ENCODE measurements at places on chromosomes 16 and 17.

DNA sequence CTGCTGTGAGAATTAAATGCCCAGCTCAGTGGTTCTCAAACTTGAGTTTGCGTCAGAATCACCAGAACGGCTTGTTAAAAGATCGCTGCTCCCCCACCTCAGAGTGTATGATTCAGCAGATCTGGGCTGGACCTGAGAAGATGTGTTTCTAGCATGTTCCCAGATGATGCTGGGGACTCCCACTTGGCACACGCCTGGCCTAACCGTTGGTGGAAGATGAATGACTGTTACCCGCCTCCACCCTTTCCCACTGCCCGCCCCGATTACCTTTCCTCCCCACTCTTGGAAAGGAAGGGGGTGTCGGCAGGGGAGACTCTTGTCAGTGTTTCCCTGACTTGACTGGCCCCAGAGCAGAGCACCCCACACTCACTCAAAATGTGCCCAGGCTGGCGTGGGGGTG, 29.3 kb upstream of the ABCC3 start:
- no peak for DNase-seq

DNA sequence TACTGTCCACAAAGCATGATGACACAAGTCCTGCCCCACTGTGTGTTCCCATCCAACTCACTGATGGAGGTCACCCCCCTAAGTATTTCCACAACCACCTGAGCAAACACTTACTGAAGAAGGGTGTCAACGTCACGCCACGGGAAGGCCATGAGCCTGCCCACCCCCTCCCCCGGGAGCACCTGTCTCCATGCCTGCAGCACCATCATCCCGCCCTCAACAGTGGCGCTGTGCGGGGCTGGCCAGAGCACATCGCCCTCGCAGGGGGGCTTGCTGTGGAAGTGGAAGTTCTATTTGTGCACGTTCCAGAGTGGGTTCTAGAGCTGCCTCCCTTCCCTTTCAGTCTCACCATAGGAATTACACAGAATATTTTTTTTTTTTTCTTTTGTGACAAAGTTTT, 4.3 kb upstream of the MBTPS1 start:
- no peak for DNase-seq

DNA sequence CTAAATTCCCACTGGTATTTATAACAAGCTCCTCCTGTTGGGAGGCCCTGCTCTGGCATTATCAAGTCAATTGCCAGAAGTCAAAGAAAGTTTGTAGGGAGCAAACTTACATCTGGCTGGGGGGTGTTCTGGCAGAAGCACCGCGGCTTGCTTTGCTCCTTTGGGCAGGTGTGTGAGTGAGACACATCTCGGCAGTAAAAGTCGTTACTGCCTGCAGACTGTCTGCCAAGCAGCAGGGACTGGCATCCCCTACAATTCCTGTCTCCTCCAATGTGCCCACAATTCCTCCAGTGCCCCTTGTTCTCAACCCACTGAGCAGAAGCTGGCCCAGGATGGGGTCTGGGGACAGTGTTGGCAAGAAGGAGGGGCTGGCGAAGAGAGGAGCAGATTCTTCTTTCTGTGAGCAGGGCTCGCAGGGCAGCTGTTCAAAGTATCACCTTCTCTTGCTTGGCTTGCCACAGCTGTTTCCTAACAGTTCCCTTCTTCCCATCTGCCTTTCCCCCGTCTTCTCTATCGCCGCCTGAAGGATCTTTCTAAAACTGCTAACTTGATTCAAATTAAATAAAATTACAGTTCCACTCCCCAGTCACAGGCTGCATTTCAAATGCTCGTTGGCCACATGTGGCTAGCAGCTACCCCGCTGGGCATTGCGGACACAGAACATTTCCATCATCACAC, 30.2 kb downstream of the SPACA3 start:
- DNase-seq: no peak

GRCh38 chr17:76540381-76541300, 797 bp downstream of the PRCD start:
- peak; percentile 90 for DNase-seq

DNA sequence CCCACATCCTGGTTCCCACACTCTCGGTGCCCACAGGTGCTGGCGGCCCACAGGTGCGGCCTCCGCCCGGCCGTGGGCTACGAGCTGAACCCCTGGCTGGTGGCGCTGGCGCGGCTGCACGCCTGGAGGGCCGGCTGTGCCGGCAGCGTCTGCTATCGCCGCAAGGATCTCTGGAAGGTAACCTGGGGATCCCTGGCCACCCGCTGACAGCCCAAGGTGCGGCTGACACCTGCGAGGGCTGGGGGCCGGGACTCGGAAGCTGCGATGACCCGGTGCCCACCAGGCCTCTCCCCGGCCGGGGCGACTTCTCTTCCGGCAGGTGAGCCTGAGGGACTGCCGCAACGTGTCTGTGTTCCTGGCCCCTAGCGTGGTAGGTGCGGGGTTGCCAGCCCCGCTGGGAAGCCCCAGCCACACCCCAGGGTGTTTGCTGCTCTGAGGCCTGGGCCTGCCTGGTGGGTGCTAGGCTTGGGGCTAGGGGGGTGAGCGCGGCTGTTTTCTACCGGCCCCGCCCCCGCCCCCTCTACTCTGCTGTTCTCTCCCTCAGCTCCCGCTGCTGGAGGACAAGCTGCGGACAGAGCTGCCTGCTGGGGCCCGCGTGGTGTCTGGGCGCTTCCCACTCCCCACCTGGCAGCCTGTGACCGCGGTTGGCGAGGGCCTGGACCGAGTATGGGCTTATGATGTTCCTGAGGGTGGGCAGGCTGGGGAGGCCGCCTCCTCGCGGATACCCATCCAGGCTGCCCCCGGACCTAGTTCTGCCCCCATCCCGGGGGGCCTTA, 1.0 kb downstream of the ANTKMT start:
- DNase-seq: no peak

DNA sequence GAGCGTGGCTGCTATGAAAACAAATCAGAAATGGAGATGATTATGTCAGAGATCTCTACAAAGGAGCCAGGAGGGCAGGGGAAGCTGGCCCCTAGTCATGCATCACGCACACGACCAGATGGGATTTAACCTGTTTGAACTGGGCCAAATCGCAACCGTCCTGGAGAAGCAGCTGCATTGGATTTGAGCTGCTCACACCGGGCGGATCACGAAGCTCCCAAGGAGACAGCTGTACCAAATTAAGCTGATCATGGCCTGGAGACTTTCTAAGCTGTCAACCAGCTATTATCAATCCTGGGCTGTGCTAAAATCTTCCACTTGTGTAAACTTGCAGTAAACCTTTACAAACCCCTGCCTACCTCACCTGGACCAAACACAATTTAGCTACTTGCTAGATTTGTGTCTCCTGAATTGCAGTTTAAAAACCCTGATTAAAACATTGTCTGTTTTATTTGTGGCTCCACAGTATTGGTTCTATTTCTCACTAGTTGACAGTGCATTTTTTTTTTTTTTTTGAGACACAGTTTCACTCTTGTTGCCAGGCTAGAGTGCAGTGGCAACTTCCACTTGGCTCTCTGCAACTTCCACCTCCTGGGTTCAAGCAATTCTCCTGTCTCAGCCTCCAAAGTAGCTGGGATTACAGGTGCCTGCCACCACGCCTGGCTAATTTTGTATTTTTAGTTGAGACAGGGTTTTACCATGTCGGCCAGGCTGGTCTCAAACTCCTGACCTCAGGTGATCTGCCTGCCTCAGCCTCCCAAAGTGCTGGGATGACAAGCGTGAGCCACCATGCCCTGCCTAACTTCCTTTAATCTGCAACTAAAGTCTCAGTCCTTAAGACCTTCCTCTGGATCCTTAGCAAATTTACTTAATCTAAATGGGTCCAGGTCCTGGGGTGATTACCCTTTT, 98.3 kb upstream of the GRIN2A start:
- DNase-seq: no peak

- no peak for DNase-seq
These were observed 28.2 kb downstream of the GAS7 start for GRCh38 chr17:10170233-10170632.

- peak; percentile 14 for DNase-seq
These were observed 44.0 kb downstream of the SREBF1 start for GRCh38 chr17:17792551-17793377.

DNA sequence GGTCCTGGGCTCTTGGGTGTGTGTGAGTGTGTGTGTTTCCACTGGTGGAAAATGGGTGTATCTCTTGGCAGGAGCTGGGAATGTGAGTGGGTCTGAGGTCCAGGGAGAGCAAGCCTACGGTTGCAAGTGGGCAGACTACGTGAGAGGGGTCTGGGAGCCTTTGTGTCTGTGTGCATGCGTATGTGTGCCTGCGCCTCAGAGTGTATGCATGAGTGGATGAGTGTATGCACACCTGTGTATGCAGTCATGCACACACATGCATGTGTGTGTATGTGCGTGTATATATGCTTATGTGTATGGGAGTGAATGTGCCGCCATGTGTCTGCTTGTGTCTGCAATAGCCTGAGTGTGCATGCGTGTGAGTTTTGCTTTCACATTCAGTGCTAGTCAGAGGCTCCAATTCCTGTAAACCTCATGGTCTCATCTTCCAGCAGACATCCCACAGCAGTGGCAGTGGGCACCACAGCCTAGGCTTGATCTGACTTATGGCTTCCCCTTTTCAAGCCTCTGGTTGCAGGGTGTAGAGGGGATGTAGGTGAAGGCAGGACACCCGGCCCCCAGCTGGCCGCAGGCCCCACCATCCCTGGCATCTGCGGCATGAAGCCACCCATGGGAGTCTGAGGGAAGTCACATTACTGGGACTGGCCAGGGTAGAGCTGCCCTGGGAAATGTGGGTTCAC, 19.7 kb upstream of the RMI2 start:
- DNase-seq: no peak

DNA sequence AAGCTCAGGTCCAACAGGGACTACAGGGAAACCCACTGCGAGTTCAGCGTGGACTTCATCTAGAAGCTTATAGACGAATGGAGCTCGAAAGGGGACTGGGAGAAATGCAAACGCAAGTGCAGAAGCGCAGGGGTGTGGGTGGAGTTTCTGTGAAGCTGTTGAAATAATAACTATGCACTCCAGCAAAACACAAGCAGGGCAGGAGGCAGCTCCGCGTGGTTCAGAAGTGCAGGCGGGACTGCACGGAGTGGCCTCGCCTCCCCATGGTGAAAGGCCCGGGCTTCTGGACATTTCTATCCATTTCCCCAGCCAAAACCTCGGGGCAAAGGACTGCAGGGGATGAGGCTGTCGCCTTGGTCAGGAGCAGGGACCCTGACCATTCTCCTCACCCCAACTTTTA, 74.5 kb downstream of the ZNF423 start:
- no peak for DNase-seq

GRCh38 chr17:61574542-61575351, 16.3 kb downstream of the NACA2 start:
- peak; percentile 18 for DNase-seq

DNA sequence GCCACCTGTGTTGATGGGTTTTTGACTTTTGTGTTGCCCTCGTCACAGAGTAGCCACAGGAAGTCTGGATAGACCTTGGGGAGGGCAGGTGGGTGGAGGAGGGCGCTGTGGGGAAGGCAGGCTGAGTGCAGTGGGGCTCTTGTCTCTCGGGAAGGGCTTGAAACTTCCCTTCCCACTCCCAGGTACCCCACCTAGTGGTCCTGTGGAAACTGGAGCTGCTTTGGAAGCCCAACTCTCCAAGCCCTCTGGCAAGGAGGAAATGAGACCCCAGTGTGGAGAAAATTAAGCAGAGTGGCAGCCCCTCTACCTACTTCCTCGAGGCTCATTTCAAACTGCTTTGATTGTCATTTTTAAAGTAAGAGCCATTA, 9.2 kb downstream of the CA5A start:
- no peak for DNase-seq

- peak; percentile 65 for DNase-seq
These were observed 504 bp downstream of the MAZ start for GRCh38 chr16:29806641-29807425.

DNA sequence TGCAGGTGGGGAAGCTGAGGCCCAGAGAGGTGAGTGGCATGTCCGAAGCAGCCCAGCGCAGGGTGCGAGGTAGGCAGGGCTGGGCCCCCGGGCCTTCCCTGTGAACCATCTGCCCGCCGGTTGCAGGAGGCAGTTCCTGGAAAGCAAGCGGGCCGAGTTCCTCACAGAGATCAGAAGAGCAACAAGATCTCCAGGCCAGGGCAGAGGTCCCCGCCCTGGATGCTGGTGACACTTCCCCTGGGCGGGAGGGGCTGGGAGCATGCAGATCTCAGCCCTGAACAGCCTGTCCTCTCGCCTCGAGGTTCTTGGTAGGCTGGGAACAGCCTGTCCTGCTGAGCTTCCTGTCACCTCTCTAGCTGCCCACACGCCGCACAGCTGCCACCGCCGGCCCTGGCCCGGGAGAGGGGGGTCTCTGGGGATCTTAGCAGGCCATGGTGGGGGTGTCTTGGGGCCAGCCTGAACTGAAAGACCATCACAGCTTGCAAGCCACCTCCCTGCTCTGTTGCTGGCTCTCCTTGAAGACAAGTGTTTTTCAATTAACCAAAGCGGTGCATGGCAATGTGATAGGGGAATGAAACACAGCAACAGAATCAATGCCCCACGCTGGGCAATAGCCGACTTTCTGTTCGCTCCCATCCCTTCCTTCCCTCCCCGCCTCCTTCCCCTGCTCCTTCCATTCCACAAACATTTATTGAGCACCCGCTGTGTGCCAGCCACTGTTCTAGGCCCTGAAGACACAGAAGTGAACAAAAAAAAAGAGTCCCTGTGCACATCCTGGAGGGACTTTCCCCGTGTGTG, 31.7 kb downstream of the SOCS1 start:
- DNase-seq: no peak

GRCh38 chr17:16215273-16215964, at the start of gene NCOR1:
NCOR1 (minus strand) TSS chr17:16215534; CDS start chr17:16194569, 20,965 bp downstream.
- DNase-seq: peak; percentile 85

- DNase-seq: no peak
These were observed 87.1 kb downstream of the AIPL1 start for GRCh38 chr17:6347776-6348175.

DNA sequence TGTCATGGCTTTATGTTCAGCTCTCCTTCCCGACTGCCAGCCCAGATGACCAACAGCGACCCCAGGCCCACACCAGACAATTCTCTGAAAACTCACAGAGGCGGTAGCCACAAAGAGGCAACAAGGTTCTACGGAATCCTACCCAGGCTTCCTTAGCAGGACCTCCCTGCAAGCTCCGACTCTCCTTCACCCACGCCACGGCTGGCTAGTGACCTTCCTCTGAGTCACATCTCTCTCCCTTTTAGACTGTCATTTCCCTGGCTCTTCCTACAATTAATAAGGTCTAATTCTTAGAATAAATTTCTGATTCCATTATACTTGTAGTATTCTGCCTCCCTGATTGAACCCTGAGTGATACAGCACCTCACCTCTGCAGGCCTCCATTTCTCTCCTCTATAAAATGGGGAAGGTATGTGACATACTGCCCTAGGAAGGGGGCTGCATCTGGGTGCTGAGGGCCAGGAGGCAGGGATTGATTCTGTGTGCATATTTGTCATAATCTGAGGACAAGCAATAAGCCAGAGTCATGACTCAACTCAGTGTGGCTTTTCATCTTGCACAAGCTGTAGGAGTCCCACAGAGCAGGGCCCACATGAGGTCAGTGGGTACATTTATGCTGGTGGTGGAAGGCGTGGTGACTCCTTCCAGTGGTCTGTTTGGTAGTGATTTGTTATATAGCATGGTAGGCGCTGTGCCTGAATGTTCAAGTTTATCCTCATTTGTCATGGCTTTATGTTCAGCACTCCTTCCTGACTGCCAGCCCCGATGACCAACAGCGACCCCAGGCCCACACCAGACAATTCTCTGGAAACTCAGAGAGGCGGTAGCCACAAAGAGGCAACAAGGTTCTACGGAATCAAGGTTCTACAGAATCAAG, 46.2 kb downstream of the SMPD3 start:
- DNase-seq: no peak
